ENCODE measurements at places on chromosomes 11 and 22.

DNA sequence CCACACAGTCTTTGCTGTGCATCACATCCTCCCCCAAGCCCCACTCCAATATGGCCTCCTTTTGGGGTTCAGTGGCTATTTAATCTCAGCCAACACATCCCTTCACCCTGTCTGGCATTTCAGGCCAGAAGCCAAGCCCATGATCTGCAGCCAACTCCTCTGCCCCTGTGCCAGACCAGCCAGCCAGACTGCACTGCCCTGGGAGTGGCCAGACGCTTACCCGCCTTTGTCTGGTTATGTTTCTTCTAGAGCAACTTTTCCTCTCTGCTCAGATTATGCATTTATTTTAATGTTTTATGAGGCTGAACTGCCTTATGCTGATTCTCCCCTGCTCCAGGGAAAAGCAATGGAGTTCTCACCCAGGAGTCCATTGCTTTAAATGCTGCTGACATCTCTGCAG, 206.7 kb upstream of the TBCEL start:
- DNase-seq, result no peak

DNA sequence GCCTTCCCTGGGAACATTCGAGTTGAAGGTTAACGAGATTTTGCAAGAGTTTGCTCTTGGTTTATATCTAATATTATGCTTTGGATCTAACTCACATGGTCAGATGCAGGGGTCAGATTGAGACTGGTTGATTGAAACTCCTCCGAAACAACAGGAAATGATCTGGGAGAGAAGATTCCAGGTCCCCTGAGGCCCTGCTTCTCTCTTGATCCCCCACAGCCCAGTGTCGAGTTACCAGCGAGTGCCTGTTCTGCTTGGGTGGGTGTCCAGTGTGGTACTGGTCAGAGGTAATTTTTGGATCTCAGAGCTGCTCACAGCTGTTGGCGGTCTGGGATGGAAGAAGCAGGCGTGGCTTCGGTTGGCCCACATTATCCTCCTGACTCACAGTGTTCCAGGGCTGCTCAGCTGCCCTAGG, 9.2 kb downstream of the FBLN1 start:
- no peak for DNase-seq

GRCh38 chr22:44752285-44753188, at the start of gene ARHGAP8:
ARHGAP8 (plus strand) TSS chr22:44752575; CDS start chr22:44786528, 33,953 bp downstream.
- DNase-seq, result no peak

- no peak for DNase-seq
Observed at GRCh38 chr11:130160498-130161155, 1.0 kb downstream of the ST14 start.

GRCh38 chr11:57568330-57568766, 876 bp upstream of the UBE2L6 start:
- no peak for DNase-seq

DNA sequence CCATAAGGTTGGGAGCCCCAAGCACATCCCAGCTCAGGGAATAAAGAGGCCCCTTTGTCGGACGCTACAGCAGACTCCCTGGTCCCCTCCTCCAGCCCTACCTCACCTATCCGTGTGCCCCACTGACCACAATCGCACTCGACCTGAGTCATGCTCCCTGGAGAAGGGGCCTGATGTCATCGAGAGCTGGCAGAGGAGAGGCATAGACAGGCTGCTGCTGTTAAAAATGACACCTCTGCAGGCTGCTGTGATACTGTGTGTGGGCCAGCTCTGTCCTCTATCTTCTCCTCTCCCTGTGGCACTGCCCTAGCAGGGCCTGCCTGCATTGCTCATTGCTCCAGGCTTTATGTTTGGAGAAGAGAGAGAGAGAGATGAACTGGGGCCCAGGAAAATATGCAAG, 123.4 kb upstream of the SYT13 start:
- peak; percentile 50 for DNase-seq

DNA sequence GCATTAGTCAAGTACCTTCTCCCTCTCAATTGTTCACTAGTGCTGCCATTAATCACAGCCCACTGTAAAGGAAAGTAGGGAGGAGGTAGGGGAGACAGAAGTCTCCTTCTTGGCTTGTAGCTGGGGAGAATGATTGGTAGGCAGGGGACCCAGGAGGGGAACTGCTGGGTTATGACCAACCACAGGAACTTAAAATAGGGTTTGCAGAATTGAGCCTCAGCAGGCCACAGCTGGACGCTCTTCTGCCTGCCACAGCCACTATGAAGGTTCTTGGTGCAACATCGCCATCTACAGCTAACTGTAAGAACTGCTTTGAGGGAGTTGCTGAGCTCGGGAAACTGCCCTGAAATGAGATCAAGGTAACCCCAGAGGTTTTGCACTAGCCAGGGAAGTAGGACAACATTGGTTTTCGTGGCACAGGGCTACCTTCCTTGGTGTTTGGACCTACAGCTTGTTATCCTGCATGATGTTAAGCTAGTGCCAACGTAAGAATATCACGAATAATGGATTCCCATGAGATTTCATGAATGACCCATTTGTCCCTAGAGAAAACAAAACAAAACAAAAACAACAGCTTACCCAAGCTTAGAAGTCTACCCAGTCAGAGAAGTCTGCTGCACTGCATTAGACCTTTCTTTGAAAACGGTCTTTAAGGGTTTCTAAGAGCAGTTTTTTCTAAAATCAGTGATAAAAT, 787.1 kb upstream of the API5 start:
- peak; percentile 25 for DNase-seq

- peak; percentile 28 for DNase-seq
Observed at GRCh38 chr11:56932572-56933220, 56.0 kb upstream of the OR5AK2 start.

DNA sequence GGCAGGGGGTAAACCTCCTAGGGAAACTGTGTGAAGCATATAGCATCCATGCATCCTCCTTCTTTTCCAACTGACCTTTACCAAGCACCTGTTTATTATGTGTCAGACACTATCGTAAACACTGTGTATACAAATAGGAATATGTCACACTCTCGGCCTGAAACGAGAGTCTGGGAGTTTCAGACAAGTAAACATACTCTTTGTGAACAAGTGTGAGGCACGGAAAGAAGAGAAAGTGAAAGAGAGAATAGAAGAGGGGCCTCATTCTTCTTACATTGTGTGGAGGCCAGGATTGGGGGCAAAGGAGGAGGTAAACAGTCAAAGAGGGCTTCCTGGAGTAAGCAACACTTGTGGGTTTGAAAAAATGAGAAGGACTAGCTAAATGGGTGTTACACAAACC, 16.4 kb downstream of the CSNK2A3 start:
- no peak for DNase-seq

DNA sequence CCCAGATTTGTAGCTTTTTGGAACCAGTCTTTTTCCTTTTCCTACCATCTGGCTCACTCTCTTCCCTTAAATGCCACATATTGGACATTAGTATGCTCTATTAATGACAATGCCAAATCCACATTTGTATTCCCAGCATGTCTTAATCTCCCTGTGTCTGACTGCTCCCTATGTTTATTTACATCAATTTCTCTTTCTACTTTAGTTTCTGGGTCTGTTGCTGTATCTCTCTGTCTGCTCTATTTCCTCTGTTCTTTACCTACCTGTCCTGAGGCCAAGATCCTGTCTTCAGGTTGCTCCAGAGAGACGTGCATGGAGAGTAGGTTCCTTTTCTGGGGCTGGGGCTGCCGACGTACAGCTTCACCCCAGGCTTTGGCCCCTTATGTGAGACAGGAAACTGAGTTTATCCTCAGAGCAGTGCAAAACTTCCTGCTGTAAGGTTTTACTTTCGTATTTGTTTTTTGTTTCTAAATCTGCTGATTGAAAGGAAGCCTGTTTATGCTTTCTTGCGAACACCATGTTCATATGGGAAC, 25.6 kb downstream of the OR2AG2 start:
- no peak for DNase-seq

Data from H54 (cell line).